Hindlimb muscle (tissue), 1 donor: ENCODE measurements at places on chromosomes 12 and 14.

GRCh38 chr14:38001501-38001900 is 206.2 kb upstream of the SSTR1 start:
- DNase-seq: no peak

GRCh38 chr12:85279449-85280164 is 413 bp upstream of the ALX1 start:
- no peak for DNase-seq

DNA sequence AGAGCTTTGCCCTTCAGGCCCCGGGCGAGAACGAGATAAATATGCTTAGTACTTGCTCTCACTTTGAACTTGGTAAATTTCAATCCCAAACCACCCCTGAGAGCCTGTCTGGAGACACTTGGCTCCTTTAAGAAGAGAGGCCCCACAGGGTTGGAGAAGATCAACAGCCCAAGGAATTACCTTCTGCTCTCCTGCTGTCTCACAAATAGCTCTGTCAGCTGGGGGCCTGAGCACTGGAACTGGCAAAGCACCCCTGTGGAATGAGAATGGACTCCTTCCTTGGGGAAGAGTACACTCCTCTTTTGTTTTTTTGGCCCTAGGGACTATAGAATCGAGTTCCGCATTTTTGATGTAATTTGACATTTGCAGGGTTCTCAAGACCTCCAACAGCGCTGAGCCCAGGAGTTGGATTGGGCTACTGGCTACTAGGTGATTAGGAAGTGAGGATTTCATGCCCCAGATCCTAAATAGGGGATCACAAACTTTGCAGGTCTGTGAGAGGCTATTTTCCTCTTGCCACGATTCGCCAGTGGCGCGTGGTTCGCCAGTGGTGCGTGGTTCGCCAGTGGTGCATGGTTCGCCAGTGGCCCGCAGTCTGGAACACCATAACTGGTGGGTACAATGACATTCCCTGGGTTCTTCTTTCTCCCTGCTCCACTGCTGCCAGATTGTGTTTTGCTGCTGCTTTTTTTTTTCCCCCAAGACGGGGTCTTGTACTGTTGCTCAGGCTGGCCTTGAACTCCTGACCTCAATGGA is 17.8 kb upstream of the MEG3 start:
- no peak for DNase-seq

DNA sequence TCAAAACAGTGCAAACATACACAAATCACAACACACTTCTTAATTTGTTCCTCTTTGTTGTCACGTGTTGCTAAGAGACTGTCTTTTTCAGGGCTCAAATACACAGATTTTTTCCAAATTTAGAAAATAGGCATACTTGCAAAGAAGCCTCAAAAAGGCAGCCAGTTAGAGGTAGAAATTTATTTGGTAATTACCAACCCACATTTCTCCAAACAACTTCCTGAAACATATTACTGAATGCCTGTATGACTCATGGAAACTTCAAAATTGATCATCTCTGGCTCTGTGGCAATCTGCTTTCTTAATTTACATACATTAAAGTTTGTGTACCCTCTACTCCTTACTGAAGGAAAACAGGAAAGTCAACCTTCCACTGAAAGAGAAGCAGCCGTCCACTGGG is 36.4 kb downstream of the PPM1H start:
- DNase-seq: no peak

- DNase-seq: no peak
Measured at GRCh38 chr14:103132381-103133209, 9.3 kb downstream of the TNFAIP2 start.

DNA sequence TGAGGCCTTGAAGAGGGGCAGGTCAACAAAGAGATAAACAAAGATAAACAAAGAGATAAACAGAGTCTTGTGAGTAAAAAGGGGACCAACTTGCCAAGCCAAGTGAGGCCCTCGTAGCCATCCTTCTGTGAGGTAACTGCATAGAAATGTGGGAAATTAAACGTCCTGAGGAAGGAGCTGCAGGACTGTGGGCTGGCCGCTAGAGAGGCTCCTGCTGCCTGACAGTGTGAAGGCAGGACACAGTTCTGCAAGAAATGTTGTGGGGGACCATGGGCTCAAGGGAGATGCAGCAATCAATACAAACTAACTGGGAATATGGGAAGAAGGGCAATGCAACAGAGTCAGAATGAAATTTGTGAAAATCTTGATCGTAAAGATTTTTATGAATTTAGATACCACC is 91.9 kb downstream of the SLC8A3 start:
- DNase-seq: no peak

GRCh38 chr12:131075611-131076010 is 121.9 kb downstream of the ADGRD1 start:
- no peak for DNase-seq

- DNase-seq: no peak
Measured at GRCh38 chr14:101598571-101599233, 37.4 kb downstream of the DIO3 start.

DNA sequence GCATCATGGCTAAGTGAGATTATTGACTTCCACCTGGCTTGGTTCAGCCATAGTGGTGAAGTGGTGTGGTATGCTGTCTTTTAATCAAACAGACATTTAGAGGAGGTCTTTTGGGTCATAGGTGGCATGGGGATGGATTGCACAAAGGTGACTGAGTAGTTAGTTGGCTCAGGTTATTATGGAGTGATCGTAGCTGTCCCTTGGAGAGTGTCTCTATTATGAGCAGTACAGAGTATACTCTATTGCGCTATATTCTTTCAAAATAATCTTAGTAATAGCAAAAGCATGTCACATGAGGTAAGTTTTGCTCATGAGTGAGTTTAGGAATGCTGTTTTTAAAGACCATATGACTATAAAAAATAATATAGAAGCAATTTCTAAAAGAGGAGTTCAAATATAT is 60.4 kb downstream of the RASSF8 start:
- no peak for DNase-seq

DNA sequence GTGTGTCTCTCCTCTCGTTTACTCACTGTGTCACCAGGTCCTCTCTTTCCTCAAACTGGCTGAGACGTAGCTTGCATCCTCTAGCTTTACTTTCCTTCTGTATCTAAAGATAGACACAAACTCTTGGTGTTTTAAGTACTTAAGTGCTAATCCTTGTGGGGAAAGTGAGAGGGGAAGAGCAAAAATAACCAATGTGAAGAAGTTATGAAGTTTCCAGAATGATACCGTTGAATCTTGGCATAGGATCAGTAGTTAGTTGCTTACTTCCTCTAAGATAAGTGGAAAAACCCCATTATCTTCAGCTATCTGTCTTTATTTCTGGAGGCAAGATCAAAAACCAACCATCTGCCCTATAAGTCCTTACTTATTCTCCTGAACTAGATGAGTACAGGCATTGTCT is 10.6 kb downstream of the FAR2 start:
- DNase-seq: no peak

DNA sequence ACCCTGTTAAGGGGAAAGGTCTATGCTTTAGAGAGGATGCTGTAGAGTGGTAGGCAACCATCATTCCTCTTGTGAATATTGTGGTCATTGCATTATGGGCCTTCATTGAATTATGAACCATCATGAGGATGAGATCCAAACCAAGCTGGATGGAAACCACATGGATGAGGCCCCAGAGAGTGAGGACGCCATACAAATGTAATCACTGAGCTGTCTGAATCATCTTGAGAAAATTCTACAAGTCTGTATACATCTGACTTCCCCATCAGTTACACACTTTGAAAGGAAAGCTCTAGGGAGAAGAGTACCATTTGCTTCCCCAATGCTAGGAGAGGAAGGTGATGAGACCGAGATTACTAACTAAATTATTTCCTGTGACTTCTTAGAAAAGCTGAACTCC is 172.9 kb downstream of the CACNA1C start:
- no peak for DNase-seq

DNA sequence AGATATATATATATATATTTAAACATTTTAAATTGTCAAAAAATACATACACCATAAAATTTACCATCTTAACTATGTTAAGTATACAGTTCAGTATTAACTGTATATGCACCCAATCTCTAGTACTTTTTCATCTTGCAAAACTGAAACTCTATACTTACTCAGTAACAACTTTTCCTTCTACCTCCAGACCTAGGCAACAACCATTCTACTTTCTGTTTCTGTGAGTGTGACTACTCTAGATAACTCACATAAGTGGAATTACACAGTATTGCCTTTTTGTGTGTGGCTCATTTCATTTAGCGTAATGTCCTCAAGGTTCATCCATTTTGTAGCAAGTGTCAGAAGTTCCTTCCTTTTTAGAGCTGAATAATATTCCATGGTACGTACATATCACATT is 8.2 kb downstream of the FAM234B start:
- DNase-seq: no peak
